ENCODE measurements at places on chromosomes 1 and 21.

GRCh38 chr1:62962901-62963776 is 179.2 kb downstream of the ATG4C start:
- no peak for DNase-seq

DNA sequence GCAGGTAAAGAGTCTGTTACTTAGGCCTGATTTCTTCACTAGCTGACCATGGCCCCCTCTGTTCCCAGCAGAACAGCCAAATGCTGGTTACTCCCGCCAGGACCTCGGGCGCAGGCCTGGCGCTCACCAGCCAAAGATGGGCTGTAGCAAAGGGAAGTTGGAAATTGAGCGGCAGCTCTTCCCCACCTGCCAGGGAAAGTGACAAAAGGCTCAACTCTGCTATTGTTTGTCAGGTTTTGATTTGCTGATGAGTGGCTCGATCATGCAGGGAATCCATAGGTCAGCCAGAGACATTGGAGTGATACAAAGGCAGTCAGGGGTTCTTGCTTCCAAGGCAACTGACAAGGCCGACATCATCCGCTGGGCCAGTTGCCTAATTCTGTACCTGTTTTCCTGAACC is 120.1 kb downstream of the ASTN1 start:
- no peak for DNase-seq

DNA sequence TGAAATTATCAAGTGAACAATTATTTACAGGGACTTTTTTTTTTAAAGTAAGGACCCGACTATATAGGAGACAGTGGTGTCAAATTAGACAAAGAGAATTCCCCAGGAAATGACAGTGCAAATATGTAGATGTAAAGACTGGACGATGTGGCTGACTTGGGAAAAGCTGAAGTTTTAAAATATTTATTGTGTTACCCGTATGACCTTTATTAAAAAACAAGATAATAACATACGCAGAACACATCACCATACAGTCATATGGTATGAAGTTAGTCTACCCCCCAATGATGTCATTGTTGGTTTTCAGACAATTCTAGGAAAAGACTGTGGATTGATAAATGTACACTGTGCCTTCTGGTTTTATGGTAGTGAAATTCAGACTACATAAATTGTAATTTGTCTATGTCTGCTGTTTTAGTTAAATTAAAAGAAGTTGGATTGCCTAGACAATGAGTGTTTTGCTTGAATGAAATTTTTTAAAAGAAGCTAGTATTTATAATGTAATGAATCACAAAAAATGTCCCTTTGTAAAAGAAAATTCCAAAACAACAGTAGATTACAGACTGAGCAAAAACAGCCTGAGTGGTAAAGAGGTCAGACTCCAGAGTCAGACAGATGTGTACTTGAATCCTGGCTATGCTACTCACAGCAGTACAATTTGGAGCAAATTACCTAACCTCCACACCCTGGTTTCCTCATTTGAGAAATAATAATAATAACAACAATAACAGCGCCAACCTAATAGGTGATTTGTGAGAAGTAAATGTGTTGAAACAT is 15.5 kb upstream of the PDC start:
- DNase-seq = no peak

DNA sequence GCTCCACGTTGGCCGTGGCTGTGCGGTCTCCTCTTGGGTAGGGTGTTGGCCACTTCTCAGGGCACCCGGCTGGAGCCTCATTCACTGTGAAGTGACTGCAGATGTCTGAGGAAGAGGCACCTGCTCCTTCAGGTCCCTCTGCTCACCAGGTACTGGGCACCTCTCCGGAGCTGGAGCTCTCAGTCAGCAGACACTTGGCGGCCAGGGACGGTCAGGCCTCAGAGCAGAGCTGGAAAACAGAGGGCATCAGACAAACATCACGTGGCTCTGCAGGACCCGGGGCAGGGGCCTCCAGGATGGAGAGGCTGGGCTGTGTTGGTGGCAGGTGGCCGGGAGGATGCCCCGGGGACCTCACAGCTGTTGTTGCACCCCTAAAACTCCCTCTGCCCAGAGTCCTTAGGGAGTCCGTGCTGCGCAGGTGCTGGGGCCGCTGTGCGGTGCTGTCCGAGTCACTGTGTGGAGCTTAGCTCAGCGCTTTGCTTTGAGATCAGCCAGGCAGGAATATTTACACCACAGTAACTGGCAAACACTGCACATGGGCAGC is 59.7 kb downstream of the SLX9 start:
- no peak for DNase-seq

GRCh38 chr1:75710832-75711231 is 13.7 kb upstream of the ACADM start:
- DNase-seq = no peak

- no peak for DNase-seq
These were observed 112.2 kb downstream of the PDE9A start for GRCh38 chr21:42765656-42766055.

DNA sequence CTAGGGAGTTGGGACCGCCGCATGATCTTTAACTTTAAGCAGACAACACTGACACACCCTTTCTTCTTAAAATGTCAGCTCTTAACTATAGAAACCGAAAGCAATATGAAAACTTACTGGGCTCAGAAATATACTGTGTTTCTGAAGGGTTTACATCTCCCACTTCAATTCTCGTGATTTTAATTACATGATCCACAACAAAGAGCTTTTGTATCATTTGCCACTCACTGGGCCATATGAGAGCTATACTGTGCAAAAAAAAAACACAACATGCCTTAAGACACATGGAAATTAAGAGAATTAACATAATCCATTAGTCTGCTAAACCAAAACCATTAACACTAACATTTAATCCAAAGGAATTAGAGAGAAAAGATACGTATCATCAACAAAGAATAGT is 35.0 kb upstream of the RAP1GAP start:
- DNase-seq = no peak

- DNase-seq = no peak
These were observed 852.9 kb upstream of the ADGRL4 start for GRCh38 chr1:79859212-79859948.

- DNase-seq = no peak
These were observed 81.1 kb upstream of the SPATA6 start for GRCh38 chr1:48552903-48553606.

DNA sequence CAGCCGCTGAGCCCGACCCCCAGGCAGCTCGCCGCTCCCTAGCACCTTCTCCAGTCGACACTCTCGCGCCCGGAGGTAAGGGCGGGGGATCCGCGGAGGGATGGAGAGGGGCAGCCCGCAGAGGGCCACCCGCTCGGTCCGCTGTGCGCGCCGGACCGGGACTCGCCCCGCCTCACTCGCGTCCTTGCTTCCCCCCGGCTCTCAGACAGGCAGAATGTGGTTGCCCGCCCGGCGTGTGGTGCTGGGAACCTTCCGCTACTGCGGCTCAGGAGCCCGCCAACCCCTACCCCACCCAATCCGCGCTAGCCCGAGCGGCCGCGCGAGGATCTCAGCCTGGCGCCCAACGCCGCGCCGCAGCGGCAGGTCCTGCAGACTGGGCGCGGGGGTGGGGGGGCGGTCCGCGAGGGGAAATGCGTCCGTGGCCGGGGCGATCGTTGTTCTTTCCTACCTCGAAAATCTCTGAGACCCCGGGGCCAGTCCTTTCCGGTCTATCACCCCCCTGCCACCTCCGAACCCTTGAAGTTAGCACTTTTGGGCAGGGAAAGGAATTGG is 404 bp downstream of the LRRC8C start:
- DNase-seq = peak; percentile 67

GRCh38 chr1:239270509-239270908 is 115.9 kb upstream of the CHRM3 start:
- no peak for DNase-seq

- no peak for DNase-seq
These were observed at the start of gene DPT for GRCh38 chr1:168728473-168729404. Gene DPT (minus strand): TSS chr1:168729206. CDS start chr1:168729174, 32 bp downstream.

- no peak for DNase-seq
These were observed 26.7 kb upstream of the RPTN start for GRCh38 chr1:152185544-152186391.

GRCh38 chr1:63190171-63190570 is 132.2 kb upstream of the FOXD3 start:
- DNase-seq = no peak

DNA sequence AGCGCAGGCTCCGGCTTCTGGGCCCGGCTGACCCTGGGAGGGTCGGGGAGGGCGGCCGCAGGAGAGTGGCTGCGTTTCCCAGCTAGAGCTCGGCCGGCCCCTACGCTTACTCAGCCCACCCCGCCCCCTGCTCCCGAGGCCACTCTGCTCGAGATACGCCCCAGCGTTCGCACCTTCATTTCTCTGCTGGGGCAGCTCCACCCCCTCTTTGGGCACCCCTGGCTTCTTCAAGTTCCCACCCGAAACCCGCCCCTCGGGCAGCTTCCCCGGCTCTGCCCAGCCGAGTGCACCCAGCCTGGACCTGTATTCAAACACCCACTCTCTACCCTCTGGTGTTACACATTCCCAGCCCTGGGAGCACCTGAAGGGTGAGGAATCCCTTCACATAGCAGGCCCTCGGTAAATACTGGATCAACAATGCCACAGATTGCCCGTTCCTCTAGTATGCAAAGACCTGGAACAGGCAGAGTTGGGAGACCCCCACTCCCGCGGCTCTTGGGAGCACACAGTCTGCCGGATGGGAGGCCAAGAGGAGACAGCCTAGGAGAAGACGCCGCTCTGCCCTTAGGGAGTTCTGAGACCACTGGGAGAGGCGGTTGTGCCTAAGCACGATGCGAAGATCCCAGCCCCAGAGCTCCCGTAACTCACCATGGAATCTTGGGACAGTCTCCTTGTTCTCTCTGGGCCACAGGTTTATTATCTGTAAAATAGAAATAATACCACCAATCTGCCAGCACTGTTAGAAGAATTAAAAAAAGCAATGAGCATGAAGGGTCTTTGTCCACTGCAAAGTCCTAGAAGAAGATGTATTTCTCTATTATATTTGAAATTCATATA is 566 bp upstream of the PAQR7 start:
- no peak for DNase-seq

GRCh38 chr1:103122983-103123720 is 14.8 kb upstream of the COL11A1 start:
- DNase-seq = no peak

GRCh38 chr1:112618114-112618720 is 724 bp downstream of the ST7L start:
- no peak for DNase-seq

- DNase-seq = no peak
These were observed 46.8 kb downstream of the RHOU start for GRCh38 chr1:228781809-228782661.

GRCh38 chr1:22111620-22112019 is 31.3 kb downstream of the WNT4 start:
- DNase-seq = no peak
